ENCODE measurements at places on chromosomes 4 and X.
A peak's percentile ranks its signal among the peaks of the same experiment; 100 is the strongest.

- DNase-seq = no peak
Observed at GRCh38 chr4:181020456-181020855, 1222.7 kb upstream of the TENM3 start.

DNA sequence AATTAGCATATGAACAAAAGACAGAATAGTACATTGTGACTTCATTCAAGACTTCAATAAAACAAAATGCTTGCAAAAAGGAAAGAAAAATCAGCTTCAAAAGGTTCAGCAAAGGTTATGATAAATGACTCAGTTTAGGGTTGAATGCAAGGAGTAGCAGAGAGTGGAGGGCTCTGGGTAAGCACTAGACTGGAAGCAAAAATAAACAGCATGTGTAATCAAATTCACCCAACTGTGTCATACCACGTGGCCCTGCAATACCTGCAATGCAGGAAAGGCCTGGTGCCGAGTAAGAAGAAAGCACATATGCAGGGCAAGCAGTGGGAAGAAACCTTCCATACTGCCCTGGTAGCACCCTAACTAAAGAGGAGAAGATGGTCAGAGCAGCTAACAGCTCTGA lies 88.7 kb downstream of the ATP11C start:
- DNase-seq = no peak

- DNase-seq = no peak
Observed at GRCh38 chrX:16212436-16212835, 45.2 kb downstream of the MAGEB17 start.

DNA sequence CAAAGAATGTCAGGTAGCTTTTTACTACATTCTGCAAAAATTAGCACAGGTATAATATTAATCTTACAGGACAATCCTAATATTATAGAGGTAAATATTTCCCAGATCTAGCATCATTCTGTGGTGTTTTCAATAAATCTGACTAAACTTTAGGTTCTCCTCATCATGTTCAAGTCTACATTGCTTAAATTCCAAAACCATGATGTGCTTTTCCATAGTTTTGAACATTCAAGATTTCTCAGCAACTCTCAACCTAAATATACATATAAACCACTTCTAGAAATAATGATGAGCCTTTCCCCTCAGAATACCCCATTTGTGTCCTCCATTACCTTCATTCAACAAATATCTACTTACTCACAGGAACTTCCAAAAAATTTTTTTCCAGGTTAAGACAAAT lies 23.1 kb downstream of the EIF4E start:
- DNase-seq = no peak

DNA sequence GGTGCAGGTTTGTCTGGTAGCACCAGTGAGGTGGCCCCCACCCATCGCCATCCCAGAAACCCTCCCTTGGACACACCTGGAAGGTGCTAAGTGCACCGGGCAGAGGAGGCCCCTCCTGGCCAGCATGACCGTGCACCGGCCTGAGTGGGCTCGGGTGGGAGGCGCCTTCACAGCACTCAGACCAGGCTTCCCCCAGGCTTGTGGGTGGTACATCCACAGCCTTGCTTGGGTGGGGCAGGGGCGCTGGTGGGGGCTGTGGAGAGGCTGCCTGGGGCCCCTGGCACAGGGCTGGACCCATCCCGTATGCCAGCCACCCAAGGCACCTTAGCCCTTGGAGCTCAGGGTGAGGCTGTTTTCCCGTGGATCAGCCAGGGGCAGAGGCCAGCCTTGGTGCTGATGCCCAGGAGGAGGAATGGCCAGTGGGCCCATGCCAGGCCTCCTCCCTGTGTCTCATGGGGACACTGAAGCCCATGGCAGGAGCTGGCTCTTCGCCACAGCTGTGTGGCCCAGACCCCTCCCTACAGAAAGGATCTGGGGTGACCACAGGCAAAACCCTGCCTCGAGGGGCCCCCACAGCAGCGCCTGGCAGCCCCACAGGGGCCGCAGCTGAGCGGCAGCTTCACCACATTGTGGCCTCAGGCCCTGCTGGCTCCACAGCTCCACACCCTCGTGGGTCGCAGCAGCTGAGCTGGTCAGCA lies 21.4 kb downstream of the NKX1-1 start:
- DNase-seq = no peak

DNA sequence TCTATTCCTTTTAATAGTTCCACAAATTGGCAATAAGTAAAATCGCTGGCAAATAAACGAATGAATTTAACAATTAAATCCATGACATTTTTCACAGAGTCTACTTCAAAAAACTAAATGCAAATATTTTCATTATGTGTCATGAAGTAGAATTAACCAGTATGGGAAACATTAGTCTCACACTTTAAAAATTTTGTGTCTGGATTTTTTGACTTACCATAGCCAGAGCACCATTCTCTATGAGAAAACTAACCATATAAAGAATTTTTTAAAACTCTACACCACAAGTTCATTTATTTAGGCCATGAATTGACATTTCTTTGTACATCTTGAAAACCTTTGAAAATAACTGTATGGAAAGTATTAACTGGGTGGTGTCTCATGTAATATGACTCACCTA lies 41.2 kb downstream of the PRDM5 start:
- no peak for DNase-seq

- DNase-seq = no peak
Observed at GRCh38 chrX:80808881-80809411, 731 bp downstream of the BRWD3 start.

GRCh38 chr4:83692028-83692427 lies 156.1 kb downstream of the GPAT3 start:
- no peak for DNase-seq

DNA sequence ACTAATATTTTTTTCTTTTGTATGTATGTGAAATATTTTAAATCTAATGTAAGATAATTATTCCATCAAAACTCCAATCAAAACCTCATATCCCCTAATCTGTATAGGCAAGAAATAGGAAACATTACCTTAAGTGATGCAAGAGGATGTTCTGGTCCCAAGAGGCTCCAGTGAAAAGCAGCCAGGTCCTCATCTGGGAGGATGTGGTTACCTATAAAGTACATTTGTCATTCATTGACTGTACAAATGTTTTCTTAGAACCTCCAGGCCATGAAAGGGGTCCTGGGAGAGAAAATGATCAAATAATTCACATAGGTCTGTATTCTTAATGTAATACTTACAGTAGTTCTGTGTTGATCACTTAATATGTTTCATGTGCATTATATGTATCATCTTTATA lies 25.5 kb downstream of the FAM120C start:
- DNase-seq = no peak

GRCh38 chrX:134537179-134537955 lies 77.4 kb downstream of the HPRT1 start:
- DNase-seq = no peak

DNA sequence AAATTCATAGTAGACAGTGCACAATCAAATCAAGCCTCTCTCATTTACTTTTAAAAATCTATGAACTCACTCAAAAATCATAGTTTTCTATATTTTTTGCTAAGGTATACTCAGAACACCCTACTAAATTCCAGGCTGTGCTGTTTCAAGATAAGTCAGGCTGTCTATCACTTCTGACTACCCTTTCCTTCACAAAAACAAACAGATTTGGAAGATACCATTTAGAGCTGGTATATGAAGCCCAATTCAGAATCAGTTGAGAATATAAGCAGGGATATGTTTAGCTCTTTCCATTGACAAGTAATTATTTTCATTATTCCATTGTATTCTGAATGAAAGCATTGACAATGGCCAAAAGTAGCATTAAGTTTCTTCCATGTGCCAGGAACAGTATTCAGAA lies 53.1 kb downstream of the CXCL1 start:
- DNase-seq = no peak

- DNase-seq = no peak
Observed at GRCh38 chrX:18255059-18255458, 34.4 kb upstream of the BEND2 start.

DNA sequence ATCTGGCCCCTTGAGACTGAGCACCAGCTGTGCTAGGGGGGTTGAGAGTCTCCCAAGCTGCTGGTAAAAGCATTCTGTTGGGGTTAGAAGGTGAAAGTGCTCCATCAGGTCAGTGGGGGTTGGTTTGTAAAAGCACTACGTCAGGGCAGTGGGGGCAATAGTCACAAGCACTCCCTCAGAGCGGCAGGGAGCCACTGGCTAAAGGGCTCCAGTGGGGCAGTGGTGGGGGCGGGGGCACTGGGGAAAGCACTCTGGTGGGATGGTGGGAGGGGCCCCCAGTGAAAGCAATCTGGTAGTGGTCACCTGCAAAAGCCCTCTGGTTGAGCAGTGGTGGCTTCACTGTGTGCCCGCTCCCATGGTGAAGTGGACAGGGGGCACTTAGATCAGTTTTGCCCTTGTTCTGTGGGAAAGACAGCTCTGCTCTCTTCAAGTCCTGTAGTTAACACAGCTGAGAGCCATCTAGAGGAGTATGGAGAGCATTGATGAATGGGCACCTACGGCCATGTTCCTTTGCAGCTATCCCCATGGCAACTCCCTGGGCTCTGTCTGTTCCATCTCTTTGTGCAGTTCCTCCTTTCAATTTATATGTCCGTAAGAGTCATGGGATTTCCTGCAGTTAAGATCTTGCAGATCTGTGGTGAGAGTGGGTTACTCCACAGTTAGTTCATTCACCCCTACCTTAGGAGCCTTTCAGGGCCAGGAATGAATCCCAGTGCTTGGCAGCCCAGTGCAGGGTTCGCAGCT lies 106.4 kb downstream of the SH3BGRL start:
- no peak for DNase-seq

- peak; percentile 35 for DNase-seq
Observed at GRCh38 chrX:11758400-11759171, 549 bp downstream of the MSL3 start.

- DNase-seq = no peak
Observed at GRCh38 chrX:75361788-75362187, 87.9 kb downstream of the UPRT start.

DNA sequence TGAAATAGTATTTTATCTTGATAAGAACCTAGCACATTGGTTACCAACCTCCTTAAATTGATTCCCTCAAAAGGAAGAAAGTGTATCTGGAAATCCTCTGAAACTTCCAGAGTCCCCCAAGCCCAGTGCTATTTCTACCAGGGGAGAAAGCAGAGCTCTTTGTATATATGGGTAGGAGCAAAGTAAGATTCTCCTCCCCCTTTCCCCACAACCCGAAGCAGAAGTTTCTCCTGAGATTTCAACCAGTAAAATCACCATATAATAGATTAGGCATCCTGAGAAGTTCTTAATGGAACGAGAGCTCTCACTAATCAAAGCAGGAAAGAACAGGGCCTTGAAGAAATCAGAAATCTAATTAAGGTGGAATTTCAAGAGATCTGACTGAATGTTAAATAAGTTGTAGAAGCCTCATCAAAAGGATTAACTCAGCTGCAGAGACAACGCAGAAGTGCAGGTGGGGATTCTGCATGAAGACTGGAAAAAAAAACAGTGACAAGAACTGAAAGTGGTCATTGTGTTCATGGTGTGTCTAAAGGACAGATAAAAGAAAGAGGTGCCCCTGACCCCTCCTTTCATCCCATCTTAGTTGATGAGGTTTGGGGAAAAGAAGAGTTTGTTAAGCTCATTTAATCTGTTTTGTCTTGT lies 39.1 kb downstream of the VSIG4 start:
- DNase-seq = no peak

DNA sequence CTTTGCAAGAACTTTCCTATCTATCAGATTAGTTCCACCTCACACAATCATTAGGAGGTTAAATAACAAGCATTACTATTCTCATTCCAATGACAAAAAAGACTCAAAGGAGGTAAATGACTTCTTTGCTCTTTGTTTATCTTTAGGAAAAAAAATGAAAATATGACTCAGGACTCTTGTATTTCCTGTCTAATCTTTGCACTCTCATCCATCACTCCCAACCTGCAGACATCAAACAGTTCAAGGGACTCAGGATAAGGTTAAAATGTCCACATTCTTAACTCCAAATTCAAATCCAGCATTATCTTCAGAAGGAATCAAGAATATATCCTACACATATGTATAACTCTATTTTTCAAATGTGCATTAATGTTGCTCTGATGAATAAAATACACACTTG lies 139.6 kb downstream of the UNC5C start:
- DNase-seq = no peak

DNA sequence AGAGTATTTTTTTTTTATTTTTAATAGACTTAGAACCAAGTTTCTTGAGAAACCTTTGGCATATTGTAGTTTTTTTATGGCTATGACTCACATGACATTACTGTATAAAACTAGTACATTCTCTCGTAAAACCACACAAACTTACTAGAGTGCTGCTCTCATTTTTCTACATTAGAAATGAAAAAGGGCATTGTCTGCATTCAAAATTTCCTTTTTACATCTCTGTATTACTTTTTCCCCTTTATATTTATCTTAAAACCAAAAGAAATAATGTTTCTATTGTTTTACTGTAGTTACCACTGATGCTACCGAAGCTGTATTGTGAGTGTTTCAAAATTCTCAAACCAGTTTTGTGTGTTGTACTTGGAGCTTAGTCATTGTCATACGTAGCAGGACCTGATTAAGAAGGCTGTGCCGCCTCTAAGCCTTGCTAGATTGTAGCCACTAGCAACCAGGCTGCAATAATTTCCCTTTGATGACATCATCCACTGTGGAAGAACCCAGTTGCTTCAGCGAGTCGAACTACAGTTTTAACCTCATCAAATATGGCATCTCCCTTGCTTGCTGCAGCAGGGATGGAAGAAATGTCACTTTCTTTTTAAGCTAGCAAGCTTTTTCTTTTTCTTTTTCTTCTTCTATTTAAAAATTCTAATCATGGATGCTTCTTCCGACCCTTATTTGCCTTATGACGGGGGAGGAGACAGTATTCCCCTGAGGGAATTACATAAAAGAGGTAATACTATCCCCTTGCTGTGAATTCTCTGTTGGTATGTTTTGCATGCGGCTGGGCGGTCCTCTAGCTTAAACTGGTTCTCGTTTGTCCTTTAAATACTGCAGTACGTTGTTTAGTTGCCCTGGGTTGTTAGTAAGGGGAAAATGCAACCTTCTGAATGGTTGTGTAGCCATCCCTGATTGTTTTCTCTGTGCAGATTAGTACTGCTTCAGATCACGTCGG lies 39.6 kb downstream of the CLCN3 start:
- DNase-seq = peak; percentile 91

DNA sequence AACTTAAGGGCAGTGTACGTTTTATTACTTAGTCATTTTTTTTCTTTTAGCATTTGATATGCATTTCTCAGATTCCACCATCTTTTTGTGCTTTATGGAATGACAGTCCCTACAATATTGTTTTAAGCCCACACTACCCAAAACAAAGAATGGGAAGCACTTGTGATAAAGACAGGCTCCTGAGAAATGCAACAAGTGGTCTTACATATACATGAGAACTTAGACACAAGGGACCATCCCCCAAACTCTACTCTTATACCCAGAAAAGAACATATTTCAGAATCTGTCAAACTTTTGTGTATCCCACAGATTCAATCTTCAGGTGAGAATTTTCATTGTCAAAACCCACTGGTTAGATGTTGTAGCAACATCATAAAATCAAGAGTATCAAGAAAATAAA lies 491.1 kb downstream of the AFF2 start:
- no peak for DNase-seq

- no peak for DNase-seq
Observed at GRCh38 chr4:66357316-66357715, 687.0 kb upstream of the EPHA5 start.

DNA sequence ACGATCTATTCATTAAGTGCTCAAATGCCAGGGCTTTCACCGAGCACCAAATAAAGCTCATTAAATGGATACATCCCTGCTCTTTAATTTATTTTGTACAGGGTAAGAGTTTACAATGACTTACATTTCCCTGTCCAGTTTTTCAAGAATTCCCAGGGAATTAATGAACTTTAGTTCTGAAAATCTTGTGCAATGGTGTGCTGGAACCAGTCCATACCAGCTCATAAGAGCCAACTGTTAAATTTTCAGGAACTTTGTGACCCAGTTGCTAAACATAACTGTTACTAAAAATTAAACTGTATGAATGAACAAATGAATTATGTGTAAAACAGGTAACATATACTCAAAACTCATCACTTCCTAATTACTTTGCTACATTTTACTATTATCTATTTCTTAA lies 191.7 kb upstream of the RASGEF1B start:
- no peak for DNase-seq
